ENCODE measurements at places on chromosomes 6 and 20. TPM values are rescaled to one million over a fixed set of nuclear protein-coding genes. Genes with fewer than 3 reads are reported as not detected.
A peak's percentile ranks its signal among the peaks of the same experiment; 100 is the strongest.

GRCh38 chr6:85802162-85802561 lies 159.5 kb upstream of the SYNCRIP start:
- no peak for DNase-seq

DNA sequence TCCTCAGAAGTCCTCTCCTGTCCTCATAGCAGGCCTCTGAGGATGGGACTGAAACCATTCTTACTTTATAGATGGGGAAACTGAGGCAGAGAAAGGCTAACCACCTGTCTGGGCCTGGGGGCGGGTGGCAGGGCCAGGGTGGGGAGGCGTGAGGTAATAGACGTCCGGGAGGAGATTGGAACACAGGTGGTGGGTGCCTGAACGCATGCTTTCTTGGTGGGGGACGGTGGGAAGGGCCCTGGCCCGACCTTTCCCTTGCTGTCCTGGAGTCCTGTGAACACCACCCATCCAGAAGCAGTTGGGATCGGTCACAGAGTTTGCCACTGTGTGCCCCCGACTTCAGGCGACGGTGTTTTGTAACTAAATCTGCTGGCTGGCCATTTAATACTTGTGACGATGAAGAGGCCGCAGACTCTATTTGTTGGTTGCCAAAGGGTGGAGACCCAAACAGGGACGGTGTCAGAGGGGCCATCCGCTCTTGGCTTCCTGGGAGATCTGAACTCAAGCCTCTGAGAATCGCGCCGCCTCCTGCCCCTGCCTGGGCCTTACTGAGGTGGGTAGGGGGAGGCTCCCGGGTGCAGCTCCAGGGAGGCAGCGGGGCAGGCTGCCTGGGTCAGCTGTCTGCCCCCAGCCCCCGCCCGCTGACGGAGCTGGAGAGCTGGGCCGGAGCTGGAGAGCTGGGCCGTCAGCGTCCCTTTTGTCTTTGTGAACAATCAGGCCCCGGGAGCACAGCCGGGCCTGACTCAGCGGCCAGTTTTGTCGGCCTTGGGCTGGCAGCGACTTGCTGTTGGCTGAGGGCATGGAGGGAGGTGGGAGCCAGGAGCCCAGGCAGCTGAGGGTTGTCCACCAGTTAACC lies 4.1 kb downstream of the RBM38 start:
- no peak for DNase-seq

The OTOR gene
- total RNA-seq: not detected

DNA sequence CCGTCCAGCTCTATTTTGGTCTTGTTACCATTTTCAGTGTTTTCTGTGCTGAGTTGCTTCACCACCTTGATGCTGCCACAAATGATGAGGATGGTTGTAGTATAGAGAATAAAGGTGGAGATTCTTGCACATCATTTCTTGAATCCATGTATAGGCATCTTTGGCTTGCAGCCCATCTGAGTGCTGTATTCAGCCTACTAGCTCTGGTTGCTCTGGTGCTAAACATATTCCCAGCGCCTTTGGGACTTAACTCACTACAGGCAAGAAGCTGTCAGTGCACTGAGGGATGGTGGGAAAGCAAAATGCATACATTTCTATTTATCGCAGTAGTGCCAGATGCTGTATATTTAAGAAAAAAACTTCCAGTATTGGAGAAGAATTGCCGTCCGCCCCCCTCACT lies 86.0 kb downstream of the CARMIL1 start:
- no peak for DNase-seq

DNA sequence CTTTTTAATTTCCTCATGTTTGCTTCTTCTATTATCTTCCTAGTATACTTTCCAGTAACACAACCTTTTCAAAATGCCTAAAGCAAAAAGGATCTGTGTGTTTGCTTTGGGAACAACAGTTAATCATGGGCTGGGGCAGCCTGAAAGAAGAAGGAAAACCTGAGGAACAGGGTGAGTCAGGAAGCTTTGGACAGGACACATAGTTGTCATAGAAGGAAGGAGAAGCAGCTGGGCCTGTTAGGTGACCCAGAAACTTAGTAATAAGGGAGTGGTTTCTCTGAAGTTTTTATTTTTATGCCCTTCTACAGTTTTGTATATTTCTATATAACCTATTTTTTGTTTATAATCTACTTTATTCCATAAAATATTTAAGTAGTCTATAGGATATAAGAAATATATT lies 61.4 kb downstream of the CD24 start:
- peak; percentile 61 for DNase-seq

- no peak for DNase-seq
Measured at GRCh38 chr20:24534282-24534681, 64.9 kb downstream of the SYNDIG1 start.

The VSX1 gene
- total RNA-seq: 0.22 TPM

The OVOL2 gene
- 36.3 TPM for total RNA-seq

The OR2W1 gene
- not detected for total RNA-seq

DNA sequence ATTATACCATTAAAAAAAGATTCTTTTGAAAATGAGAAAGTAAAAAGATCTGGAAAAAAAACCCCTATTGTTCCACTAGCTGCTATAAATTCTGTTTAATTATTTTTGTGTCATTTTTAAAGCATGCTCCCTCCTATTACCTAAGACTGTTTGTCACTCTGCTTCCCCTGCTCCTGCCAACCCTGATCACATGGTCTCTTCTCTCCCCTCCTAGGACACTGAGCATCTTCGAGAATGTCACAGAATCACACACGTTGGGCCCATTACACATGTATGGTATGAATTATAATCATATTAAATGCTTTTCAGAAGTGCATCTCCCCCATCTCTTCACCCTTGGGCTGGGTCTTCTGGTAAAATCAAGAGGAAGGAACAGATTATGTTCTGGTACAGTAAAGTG lies 6.2 kb downstream of the SNAP91 start:
- DNase-seq: no peak

- no peak for DNase-seq
Measured at GRCh38 chr6:108024427-108025073, 50.0 kb downstream of the OSTM1 start.

The NFS1 gene
- 42.8 TPM for total RNA-seq

The FAXC gene
- 2.0 TPM for total RNA-seq

The TBXT gene
- total RNA-seq: not detected

GRCh38 chr6:126143761-126144251 lies 157.5 kb downstream of the TRMT11 start:
- no peak for DNase-seq

DNA sequence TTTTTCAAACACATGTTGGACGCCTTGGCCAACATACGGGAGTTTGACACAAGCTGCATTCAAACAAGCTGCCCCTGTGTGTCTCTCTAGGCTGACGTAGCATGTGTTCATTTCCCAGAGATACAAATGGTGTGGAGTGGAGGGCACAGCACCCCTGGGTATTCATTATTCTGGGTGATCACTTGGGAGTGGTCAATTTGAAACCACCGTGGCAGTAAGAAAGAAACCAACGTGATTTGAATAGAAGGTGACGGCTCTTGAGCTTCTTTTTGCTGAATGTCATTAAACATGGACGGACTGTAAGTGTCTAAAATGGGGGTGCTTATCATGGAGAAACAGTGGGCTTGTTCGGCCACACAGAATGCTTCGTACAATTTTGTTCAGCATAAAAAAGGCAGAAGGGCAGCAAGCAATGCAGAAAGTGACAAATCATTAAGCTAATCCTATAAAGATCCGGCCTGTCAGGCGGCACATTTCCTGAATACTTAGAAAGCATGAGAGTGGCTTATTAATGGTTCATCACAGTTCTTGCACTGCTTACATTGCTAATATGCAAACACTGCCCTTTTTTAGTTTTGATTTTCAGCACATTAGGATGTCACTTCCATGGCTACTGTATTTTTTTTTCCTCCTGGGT lies 1261.9 kb upstream of the CITED2 start:
- no peak for DNase-seq
